ENCODE measurements at places on chromosomes 3 and 15.

DNA sequence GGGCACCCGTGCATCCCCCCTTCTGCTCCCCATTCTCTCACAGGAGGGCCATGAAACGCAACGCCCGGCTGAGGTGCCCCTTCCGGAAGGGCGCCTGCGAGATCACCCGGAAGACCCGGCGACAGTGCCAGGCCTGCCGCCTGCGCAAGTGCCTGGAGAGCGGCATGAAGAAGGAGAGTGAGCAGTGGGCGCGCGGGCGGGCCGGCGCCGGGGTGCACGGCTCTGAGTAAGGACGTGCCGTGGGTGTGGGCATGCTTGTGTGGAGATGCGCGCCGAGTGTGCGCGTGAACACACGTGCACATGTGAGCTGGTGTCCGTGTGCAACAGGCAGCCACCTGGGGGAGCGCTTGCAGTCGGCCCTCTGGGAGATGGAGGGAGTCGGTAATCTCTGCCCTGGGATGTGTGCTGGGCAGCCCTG, 28.1 kb downstream of the NR1I2 start:
- DNase-seq: peak; percentile 67

DNA sequence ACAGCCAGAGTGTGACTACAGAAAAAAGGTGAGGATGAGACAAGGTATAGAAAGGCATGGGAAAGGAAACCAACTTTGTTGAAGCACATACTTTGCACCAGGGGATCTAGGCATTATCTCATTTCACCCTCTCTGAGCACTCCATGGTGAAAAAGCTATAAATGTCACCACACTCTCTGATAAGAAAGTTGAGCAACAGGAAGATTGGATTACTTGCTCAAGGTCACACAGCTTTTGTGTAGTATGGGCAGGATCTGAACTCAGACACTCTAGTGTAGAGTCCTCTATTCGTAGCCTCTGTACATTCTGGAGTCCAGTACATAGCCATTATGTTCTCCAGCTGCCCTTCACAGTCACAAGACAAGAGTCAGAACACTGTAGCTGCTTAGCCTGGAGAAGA, 163.4 kb upstream of the SEMA6D start:
- DNase-seq: no peak

DNA sequence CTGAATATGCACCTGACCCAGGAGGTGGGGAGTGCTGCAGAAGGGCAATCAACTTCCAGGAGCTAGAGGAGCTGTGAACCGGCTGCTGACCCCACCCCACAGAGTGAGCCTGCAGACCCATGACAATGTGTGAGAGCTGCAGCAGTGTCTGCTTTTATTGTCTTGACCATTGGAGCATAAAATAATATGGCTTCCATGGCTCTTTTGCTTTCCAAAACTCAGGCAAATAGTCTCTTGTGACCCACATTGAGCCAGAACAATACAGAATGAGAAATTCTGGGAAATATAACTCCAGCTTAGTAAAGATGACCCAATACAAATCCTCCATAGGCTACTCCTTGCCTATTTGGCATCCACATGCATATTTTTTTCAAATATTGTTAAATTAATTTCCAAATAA, 309.6 kb downstream of the PYDC2 start:
- no peak for DNase-seq

GRCh38 chr3:107408513-107408912, 31.3 kb downstream of the CCDC54 start:
- no peak for DNase-seq

DNA sequence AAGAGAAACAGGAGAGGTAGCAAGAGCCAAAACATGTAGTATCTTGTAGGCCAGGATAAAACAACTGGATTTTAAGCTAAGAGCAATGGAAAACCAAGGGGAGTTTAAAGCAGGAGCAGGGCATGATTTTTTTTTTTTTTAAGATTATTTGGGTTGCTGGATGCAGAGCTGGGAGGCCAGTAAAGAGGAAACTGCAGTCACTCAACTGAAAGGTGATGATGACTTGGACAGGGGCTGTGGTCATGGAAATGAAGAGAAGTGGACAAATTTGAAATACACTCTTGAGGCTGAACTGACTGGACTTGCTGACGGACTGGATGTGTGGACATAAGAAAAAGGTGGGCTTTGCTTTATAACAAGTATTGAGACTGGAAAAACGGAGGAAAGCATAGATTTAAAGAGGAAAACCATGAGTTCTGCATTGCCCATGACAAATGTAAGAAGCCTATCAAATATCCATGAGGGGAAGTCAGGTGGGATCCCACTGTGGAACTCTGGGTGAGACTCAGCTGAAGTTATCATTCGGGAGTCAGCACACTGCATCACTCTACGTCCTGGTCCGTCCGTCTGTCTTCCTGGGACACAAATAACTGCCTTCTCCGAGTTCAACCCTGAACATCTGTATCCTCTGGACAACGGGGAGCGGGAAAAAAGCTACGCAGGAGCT, 688 bp downstream of the XPC start:
- no peak for DNase-seq

GRCh38 chr15:60391722-60392315, 6.0 kb downstream of the ANXA2 start:
- no peak for DNase-seq

DNA sequence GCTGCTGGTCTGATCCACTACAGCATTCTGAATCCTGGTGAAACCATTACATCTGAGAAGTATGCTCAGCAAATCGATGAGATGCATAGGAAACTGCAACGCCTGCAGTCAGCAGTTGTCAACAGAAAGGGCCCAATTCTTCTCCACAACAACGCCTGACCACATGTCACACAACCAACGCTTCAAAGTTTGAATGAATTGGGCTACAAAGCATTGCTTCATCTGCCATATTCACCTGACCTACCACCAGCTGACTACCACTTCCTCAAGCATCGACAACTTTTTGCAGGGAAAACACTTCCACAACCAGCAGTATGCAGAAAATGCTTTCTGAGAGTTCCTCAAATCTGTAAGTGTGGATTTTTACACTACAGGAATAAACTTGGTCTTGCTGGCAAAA, 54.7 kb upstream of the C2CD4B start:
- no peak for DNase-seq

- DNase-seq: no peak
Measured at GRCh38 chr3:42674146-42674545, 11.2 kb upstream of the KLHL40 start.

- DNase-seq: no peak
Measured at GRCh38 chr15:68734352-68734751, 86.3 kb downstream of the ANP32A start.

GRCh38 chr15:31108836-31109235, 7.3 kb upstream of the TRPM1 start:
- DNase-seq: no peak

DNA sequence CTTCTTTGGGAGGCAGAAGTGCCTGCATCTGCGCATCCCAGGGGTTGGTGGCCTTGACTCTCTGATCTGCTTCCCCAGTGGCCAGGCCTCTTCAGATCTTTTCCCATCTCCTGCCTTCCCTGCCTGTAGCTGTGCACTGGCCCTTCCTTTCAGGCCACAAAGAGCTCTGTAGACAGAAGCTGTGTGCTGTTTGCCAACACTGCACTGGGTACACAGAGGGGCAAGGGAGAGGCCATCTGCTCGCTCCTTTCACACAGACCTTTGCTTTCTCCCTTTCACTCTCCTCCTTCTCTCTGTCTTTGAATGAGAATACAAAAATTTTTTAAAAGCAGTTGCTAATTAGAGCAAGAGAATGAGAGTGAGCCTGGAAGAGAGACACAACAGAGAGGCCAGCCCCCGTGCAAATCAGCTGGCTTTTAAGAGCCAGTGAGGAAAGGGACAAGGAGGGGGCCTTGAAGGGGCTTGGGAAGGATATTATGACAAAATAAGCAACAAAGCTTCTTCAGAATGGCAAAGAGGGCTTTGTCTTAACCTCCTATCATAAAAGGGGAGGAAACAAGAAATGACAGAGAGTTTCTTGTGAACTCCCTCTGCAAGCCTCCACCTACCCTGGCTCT, 170.9 kb downstream of the EPHB1 start:
- no peak for DNase-seq

DNA sequence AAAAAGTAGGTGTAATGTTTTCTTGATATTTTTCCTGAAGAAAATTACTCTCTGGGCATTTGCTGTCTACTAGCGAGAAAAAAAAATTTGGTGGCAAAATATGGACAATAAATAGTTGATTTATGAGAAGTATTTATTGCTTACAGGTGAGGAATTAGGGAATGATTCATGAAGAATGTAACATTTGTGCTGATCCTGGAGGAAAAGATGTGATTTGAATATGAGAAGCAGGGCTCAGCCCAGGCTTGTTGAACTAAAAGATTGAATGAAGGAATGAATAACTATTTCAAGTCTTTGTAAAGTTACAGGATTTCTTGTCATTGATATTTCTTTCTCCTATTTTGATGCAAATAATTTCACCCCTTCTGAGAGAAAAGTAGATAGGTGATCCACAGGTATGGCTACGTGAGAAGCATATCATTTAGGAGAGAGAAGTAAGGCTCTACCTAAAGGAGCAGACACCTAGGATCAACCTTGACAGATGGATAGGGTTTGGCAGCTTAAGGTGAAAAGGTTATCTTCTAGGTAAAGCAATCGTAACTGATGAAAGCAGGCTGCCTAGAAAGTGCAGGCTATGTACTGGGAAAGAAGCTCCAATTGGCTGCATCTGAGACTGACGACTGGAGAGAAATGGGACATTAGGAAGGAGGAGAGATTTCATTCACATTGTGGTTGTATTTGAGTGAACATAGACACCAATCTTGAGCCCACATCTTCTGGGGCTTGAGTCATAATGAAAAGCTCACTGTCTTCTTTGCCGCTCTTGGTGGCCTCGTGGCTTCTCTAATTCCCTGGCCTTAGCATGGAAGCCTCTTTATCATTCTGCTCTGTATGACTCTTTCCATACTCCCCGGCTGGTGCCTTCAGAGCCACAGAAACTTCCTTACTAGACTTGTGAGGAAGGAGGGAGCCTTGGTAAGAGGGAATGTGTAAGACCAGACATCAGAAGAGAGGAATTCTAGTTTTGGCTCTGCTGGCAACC, 106.5 kb downstream of the P3H2 start:
- no peak for DNase-seq

DNA sequence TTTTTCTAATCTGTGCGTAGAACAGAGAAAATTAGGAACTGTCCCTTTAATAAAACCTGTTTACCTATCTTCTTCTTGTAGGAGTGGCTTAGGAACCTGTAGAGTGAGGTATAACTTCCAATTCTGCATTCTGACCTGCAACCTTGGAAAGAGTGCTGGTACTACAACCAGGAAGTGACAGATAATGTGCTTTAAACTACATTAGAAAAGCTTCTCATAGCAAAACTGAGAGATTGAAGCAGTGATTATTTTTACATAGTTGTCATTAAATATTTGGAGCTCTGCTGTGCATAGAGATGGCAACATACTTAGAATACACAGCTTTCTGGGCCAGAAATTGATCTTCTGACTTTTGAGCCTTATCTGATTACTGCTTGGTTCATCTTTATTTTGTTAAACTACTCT, 50.4 kb upstream of the ZDHHC23 start:
- DNase-seq: no peak

GRCh38 chr3:129735638-129736037, 129.2 kb upstream of the PLXND1 start:
- DNase-seq: no peak

DNA sequence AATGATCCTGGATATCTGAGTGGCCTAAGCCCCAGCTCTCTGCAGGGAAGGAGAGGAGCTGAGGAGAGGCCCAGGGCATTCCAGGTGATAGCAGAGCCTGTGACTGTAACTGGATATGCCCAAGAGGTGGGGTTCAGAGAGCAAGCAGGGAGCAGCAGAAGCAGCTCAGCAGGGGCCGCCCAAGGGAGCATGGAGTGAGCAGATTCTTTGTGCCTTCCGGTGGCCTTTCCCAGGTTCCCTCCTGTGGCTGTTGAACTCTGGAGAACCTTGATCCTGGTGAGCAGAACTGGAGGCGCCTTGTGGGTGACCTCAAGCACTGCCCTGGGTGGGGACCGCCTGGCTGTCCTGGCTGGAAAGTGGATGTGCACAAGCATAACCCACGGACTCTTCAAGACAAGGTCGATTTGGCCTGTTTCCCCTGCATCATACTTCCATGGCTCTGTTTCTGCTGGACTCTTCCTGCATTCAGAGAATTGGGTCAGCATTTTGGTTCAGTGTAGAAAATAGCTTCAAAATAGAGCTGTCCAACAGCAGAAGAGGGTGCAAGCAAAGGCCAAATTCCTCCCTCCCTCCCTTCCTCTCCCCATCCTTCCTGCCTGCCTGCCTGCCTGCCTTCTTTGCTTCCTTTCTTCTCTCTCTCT, 76.1 kb downstream of the ARNT2 start:
- no peak for DNase-seq

DNA sequence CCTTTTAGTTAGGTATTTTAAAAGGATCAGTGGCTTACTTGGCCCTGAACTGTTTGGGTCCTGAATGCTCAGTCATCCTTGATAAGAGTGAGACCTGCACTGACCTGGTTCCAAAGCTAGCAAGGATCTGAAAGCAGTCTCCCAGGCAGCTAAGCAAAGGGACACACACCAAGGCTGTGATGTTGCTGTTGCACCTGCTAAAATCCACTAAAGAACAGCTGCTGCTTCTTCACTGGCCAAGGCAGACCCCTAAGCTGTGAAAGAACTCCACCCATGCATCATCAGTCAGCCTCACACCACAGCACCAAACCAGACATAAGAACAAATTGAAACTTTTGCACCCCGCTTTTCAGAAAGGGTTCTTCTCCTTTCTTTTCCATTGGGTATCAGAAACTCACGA, 213.4 kb upstream of the STT3B start:
- no peak for DNase-seq

GRCh38 chr15:88401996-88402656, 65.1 kb downstream of the MRPL46 start:
- no peak for DNase-seq

GRCh38 chr3:49942651-49943050, 2.7 kb downstream of the RBM6 start:
- no peak for DNase-seq

DNA sequence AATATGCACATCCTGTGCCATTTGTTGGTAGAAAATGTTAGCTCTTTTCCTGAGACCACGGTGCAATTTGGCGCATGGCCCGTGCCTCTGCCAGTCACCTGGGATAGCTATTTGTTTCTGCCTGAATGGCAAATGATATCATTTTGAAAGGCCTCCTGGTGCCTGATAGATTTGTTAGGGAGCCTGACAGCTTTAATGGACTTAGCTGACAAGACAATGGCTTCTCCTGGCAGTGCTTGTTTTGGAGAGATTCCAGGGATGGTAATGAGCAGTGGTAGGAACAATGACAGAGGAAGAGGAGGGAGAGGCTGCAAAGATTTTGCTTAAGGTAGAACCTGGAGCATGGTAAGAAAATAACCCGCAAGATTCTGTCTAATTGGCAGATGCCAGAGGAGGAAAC, 268.5 kb downstream of the CLSTN2 start:
- no peak for DNase-seq

GRCh38 chr15:42046597-42046996, 25.8 kb upstream of the PLA2G4E start:
- DNase-seq: no peak

DNA sequence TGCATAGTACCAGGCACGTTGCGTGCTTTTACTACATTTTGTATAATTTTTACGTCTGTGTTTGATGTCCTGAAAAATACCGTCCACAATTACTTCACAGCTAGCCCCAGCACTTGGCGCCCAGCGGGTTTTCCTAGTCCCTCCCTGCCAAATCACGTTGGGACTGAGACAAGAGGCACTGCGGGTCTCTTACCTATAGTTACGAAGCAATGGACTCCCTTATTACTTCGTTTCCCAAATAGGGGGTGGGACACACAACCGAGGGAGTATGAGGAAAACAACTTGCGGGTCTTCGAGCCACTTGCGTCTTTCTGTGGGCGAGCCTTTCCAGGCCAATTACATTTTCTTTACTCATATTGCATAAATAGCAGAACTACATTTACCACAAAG, 620 bp upstream of the CMSS1 start:
- no peak for DNase-seq

- no peak for DNase-seq
Measured at GRCh38 chr3:58044691-58045483, 36.7 kb downstream of the FLNB start.
